CD4-positive, alpha-beta T cell treated with Interleukin-4 for 1 hour (primary cell): ENCODE measurements at places on chromosomes 7 and 10.
A peak's percentile ranks its signal among the peaks of the same experiment; 100 is the strongest.

DNA sequence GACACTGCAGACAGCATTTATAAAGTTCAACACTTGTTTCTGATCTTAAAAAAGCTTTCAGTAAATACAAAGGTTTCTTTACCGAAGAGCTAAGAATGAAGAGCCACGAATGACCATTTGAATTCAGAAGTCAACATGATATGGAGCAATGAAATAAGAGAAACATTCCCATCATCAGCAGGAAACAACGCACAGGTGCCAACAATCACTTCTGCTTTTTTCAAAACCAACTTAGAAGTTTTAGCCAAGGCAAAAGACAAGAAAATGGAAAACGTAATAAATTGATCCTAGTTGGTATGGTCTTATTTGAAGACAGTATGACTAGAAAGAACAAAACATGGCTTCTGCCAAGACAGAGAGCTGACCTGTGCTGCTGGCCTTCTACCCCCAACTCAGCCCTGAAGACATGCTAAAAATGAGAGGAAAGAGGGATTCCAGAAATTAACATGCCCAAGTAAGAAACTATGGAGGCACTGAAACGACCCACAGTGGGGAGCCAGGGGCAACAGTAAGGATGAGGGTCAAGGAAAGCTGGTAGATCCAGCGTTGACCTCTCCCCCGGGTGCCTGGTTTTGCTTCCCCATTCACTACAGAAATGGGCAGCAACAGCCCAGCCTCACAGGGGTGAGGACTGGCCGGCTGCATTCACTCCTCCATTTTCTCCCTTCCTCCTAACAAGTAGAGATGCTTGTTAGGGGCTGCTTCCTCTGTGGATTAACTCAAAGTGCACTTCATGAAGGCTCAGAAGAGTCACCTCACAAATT, 30.1 kb downstream of the VPS41 start:
- DNase-seq = no peak

DNA sequence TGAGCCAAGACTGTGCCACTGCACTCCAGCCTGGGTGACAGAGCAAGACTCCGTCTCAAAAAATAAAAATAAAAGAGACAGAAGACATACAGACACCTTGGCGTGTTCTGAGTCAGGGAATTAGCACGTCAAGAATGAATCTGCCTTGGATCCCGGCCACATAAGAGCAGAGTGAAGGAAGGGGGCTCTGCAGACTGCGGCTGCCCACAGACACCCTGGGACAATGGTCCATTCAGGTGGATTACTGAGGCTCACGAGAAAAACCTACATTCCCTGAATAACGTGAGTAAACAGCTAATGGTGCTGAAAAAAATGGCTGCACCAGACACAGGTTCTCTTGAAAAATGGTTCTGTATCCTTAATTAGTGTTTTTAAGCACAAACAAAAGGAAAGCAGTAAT, 100.1 kb upstream of the FGFR2 start:
- DNase-seq = no peak

DNA sequence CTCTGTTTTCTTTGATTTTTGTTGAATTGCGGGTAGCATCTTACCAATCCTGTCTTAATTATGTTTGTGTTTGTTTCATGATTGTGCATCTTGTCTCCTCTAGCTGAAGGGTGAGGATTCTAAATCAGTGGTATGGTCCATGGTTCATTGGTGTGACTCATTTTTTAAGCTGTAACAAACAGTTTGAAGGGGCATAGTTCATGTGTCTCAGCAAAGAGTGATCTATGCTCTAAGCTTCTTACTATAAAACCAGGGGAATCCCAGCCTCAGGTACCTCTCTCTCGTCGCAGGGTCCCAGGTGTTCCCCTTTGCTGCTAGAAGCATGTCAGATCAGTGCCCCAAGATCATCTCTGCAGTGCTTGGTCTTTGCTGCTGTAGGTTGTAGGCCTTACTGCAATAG, 100.1 kb downstream of the OTUD1 start:
- no peak for DNase-seq

DNA sequence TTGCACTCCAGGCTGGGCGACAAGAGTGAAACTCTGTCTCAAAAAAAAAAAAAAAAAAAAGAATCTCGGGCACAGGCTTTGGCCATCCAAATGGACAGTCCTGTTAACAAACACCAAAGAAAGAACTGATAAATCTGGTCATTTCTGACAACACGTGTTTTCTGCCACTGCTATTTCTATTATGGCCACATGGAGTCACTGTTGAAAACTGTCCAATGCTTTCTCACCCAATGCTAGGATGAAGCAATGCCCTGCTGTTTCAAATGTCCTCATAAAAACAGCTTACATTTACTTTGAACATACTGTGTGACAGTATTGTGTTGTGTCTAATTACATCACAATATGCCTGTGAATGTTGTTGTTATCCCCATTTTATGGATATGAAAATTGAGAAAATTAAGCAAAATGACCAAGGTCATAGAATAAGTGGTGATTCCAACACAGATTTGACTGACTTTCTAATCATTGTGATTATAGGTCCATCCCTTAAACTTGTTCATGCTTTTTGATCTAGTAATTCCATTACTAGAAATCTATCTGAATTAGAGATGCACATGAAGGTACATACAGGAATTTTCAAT, 19.9 kb upstream of the MAP3K8 start:
- DNase-seq = peak; percentile 54

DNA sequence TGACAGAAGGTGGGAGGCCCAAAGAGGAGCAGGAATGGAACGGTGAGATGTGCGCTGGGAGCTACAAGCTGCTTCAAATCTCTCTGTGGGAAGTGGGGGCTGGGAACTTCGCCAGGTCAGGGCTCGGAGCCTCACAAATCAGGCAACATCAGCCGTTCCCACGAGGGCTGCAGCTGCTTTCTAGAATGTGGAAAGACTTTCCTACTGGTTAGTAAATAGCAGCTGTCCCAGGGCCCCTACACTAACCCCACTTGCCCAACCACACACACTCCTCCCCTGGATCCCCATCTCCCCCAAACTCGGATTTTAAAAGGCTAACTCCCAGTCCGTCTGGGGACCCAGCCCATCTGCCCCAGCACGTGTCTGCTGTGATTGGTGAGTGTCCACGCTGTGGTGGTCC, 40.6 kb upstream of the PITRM1 start:
- DNase-seq = no peak

GRCh38 chr7:103905997-103906396, 83.5 kb downstream of the RELN start:
- no peak for DNase-seq

DNA sequence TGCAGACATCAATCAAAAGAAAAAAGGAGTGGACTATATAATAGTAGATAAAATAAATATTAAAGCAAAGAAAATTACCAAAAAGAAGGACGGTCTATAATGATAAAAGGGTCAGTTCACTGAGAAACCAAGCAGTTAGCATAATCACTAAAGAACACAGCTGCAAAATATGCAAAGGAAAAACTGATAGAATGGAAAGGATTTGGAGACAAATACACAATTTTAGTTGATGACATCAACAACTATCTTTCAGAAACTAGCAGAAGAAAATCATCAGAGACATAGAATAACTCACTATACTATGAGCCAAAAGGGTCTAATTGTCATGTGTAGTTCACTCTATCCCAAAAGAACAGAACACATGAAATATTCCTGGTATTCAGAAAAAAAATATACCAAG, 316.4 kb upstream of the IGFBP3 start:
- DNase-seq = no peak

DNA sequence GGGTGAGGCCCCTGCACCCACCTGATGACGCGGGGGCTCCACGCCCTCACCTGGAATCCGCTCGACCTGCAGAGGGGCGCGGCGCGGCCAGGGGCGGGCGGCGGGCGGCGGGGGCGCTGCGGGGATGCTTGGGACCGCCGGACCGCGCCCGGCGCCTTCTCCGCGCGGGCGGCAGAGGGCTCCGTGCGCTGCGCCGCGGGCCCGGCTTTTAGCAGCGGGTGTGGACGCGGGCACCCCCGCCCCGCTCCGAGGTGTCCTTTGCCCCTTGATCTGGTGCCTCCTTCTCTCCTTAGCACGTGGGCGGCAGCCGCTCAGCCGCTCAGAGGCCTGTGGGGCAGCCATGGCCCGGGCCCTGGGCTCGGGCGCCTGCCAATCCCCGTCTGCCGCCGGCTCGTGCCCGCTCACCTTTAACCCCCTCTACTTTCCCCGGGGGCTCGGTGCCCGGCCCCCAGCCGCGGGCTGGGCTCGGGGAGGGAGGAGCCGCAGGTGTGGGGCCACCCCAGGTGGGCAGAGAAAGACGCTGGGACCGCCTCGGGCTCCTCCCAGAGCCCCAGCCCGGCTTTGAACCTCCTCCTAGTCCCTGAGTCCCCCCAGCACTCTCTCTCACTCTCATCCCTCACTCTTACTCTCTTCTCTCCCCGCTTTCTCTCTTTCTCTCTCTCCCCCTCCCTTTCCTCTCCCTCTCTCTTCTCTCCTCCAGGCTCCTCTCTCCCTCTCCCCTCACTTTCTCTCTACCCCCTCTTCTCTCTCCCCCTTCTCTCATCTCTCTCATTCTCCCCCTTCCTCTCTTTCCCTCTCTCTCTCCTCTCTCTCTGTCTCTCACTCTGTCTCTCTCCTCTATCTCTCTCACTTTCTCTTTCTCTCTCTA, 19.7 kb upstream of the VPS37D start:
- DNase-seq = no peak

DNA sequence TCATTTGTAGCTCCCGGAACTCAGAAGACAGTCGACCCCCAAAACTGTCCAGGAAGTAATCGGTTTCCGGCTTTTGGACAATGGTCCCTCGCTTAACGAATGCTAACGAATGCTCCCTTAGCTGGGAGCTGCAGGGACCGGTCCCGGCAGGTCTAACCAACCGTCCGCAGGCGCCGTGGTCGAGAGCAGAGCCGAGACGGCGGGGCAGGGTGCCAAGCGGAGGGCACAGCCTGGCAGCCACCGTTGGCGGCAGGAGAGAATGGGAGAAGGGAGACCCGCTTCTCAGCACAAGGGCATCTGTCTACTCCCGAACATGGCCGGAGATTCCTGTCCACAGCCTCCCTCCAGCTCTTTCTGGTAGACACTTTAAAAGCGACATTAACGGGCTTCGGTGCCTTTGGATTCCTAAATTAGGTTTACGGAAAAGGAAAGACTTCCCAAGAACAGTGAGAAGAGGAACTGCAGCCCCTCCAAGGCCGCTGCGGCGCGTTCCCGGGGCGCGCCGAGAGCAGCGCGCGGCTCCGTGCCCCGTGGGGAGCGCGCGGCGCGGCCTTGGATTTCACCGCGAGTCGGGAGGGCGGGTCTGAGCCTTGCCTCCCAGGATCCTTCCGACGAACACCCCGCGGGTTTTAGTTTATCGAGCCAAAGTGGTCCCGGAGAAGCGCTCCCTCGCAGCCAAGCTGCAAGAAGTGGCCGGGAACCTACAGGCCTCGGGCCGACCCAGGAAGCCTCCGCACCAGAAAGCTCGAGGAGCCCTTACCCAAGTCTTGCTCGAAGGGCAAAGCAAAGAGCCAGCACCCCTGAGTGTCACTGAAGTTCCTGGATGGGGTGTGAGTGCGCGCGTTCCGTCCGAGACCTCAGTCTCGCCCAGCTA, 3.6 kb upstream of the TBX20 start:
- no peak for DNase-seq

GRCh38 chr7:139744768-139745677, 32.8 kb downstream of the HIPK2 start:
- no peak for DNase-seq

DNA sequence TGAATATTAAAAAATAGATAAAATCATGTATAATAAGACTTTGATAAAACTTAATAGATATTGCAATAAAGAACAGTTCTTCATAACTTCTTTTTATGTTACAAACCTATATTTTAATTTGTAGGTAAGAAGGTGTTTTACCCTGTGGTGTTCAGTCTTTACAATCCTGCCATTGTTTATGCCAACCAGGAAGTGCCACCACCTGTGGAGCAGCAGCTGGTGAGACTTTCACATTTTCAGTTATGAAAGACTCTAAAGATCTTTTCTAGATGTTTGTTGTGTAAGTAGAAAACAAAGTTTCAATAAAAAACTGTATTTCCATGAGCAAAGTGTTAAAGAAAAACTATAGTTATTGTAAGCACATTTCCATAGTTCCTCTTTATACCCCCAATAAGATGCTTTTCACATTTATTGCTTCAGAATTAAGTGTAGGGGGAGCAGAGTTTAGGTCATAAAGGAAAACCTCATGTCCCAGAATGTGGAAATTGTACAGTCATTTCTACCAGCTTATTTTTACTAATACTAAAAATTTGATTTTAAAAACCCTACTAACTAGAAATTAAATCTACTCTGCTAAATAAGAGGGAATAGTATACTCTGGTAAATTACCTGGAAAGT, 28.7 kb downstream of the CSGALNACT2 start:
- DNase-seq = no peak

GRCh38 chr10:70557876-70558275, 44.7 kb downstream of the PRF1 start:
- DNase-seq = no peak

DNA sequence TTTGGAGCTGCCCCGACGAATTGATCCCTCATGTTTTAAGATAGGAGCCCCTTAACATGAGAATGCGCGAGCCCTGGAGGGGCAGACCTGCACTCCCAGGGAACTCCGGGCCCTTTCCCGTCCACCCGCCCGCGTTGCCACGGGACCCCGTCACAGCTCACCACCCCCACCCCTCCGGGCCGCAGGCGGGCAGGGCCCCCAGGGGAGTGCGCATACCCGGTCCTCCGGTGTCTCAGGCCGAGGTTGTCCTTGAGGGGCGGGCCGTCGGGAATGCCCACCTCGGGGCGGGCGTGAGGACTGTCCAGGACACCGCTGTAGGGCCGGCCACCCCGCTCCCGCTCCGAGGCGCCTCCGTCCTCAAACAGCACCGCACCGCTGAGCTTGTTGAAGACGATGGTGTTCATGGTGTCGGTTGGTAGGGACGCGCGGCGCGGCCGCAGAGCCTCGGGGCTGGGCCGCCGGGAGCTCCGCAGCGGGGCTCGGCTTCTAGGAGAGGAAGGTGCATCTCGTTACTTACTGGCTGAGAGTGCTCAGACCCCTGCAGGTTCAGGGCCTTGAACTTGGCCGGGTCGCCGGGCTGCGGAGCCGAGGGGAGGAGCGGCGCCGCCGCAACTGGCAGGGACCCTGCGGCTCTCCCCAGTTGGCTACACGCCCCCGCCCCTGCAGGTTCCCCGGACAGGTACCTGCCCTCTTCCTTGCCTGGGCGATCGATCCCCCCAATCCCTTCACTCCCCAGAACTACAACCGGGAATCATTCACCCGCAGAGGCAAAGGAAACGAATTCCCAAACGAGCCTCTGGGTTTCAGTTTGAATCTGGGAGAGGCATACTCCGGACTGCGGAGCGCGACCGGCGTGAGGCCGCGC, 2.4 kb downstream of the MKX start:
- DNase-seq = peak; percentile 14

DNA sequence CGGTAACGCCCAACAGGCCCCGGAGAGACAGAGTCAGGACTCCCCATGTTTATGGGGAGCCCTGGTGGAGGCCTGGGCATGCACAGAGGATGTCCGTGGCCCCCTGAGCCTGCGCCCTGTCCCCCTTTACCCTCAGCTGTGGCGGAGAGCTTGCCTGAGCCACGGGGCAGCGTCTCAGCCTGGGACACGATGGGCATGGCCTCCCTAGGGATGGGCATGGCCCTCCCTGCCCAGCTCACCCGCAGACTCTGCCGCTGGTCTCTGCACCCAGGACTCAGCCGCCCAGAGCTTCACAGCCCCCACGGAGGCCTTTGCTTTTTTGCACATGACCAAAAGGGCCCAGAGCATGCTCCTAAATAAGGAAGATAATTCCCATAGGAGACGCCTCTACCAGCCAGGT, 394.2 kb downstream of the PTPRN2 start:
- DNase-seq = no peak

GRCh38 chr7:52779004-52779403, 256.4 kb upstream of the POM121L12 start:
- no peak for DNase-seq
